CD4-positive, alpha-beta T cell treated with Interleukin-6 for 4 hours (primary cell): ENCODE measurements at places on chromosomes 6 and 20.
A peak's percentile ranks its signal among the peaks of the same experiment; 100 is the strongest.

GRCh38 chr6:170116636-170117035, 174.2 kb downstream of the DLL1 start:
- DNase-seq, result no peak

- peak; percentile 72 for DNase-seq
These were observed 122.2 kb downstream of the FYN start for GRCh38 chr6:111750753-111751673.

GRCh38 chr6:127924031-127924430, 23.2 kb upstream of the THEMIS start:
- DNase-seq, result no peak

GRCh38 chr6:16731478-16732051, 29.7 kb downstream of the ATXN1 start:
- peak; percentile 31 for DNase-seq
